Activated naive CD4-positive, alpha-beta T cell (primary cell): ENCODE measurements at places on chromosomes 7 and 10.

GRCh38 chr7:23894892-23895569, 185.0 kb downstream of the STK31 start:
- no peak for DNase-seq

GRCh38 chr10:6133331-6134098, 44.7 kb downstream of the RBM17 start:
- DNase-seq, result no peak

DNA sequence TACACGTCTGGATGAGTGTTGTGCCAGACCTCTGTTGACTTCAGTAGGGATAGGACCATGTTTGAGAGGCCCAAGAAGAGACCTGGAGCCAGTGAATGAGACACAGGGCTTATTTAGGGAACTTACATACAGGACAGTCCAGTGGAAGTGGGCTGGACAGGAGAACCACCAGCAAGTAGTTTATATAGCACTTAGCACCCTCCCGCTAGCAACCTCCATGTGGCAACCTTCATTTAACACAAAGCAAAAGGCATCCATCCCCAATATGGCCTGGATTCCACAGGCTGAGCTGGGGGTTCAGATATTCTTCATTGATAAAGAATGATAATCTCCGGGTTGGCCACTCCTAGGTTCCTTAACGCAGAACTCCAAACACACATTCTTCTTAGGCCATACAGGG, 93.7 kb downstream of the TRIM24 start:
- DNase-seq, result no peak

DNA sequence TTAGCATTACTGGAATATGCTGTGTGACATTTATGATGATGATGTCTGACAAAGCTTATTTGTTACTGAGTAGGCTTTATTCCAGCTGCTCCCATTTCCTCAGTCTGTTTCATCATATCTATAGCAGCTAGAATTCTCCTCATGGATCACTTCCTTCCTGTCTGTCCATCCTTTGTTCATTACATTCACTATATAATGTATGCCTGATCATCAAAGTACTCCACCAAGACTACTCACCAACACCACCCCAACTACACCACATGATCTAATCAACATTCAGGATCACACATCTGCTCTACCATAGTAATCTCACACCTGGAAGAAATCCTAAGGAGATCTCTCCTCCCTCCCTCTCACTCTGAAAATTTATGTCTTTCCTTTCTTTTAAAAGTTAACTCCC, 61.3 kb downstream of the APBB1IP start:
- DNase-seq, result no peak

- DNase-seq, result no peak
These were observed 176.6 kb downstream of the PIP4K2A start for GRCh38 chr10:22537810-22538209.

DNA sequence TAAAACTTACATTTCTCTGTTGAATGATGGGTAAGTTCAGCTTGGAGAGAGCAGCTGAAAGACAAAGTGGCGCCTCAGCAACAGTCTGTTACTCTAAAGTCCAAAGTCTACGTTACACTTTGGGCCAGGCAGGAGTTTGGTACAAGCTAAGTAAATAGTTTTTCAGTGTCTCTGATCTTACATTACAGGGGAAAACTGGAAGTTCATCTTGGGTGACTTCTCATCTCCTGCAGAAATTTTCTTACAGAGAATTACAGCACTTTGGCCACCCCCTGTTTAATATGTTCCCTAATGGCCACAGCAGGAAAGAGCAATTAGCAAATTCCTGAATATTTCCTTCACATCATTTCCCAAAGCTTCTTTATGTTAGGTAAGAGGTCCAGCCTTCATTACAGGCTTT, 67.1 kb downstream of the ABCC2 start:
- DNase-seq, result no peak
